ENCODE measurements at places on chromosomes 5 and 9.

DNA sequence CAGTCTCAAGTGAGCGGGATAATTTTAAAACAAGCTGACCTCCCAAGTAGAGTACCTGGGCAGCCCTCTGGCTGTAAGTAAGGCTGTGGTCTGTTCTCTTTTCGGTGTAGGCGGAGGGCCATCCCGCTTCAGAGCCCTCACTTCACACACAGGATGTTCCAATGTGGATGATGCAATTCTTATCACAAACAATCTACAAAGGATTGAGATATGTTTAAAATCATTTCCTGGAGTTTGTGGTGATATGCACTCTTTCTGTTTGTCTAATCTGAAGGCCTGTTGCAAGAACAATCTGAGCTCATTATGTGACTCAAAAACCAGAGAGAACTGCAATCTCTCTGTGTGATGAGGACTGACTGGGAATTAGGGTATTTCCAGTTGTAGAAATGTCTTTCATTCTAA, 42.5 kb downstream of the ITGA2 start:
- peak; percentile 14 for DNase-seq

DNA sequence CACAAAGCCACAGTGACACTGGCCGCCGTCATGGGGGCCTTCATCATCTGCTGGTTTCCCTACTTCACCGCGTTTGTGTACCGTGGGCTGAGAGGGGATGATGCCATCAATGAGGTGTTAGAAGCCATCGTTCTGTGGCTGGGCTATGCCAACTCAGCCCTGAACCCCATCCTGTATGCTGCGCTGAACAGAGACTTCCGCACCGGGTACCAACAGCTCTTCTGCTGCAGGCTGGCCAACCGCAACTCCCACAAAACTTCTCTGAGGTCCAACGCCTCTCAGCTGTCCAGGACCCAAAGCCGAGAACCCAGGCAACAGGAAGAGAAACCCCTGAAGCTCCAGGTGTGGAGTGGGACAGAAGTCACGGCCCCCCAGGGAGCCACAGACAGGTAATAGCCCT, 26.1 kb downstream of the HRH2 start:
- no peak for DNase-seq

GRCh38 chr5:93385655-93386054, 195.4 kb downstream of the NR2F1-AS1 start:
- DNase-seq: no peak

DNA sequence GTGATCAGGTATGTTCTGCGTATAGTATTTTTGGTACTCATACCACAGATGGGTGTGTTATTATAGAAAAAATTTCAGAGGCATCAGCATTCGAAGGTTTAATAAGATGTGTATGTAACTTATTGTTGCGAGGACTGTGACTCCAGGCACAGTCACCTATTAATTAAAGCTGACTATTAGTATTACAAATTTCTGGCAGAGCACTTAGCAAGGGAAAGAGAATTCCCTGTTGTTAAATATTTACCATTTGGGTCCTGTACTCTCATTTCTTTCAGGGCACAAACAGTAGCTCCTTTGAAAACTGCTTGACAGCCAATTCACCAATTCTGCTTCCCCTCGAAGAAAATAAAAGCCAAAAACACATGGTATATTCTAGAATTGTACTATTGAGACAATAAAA, 653.8 kb downstream of the ELAVL2 start:
- DNase-seq: no peak

- DNase-seq: no peak
These were observed 7.9 kb upstream of the JADE2 start for GRCh38 chr5:134517553-134517952.

- DNase-seq: no peak
These were observed 529.2 kb downstream of the EBF1 start for GRCh38 chr5:158570502-158570901.

DNA sequence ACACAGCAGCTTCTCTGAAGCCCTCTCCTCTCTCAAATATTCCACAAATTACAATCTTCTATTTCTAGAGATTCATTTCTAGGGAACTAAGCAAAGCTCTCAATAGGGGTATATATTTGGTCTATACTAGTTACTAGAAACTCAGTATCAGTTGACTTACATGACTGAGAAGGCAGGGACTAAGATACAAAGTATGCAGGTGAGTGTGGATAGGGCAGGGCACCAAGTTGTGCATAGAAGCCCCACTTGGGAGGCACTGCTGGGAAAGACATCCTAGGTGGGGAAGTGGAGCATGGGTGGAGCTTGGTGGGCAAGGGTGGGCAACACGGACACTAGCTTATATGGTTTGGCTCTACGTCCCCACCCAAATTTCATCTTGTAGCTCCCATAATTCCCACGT, 148.1 kb upstream of the RASA1 start:
- DNase-seq: no peak

GRCh38 chr9:93064392-93065134, 6.1 kb downstream of the SUSD3 start:
- peak; percentile 89 for DNase-seq

GRCh38 chr5:166063261-166063660, 2228.2 kb upstream of the WWC1 start:
- DNase-seq: no peak

DNA sequence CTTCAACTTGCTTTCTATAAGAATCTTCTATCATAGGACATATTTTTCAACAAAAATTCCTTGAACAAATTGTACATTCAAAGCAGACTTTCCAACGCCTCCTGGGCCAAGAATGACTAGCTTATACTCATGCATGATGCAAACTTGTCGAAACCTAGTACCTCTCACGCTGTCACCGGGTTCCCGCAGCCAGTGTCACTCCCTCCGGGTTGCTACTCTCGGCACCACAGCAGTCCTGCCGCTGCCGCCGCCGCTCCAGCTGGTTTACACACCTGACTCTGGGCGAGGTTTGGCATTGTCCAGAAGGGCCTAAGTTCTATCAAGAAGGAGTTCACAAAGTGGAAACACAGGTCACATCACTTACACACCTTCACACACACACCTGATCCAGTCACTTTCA, 244.4 kb downstream of the ADAMTSL1 start:
- DNase-seq: no peak

DNA sequence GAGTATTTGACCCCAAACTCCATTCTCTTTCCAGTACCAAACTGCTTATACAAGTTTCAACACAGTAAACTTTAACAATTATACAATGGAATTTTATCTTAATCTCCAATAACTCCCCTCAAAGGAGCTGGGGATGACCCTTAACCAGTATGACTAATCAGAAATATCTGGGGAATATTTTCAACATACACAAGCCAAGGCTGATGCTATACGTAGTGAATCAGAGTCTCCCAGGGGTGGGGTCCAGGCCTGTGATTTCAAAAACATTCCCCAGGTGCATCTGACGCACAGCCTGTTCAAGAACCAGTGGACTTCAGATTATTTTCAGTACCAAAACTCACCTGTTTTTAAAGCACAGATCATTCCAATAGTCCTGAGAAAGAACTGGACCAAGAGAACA, 11.8 kb upstream of the SEMA5A start:
- DNase-seq: no peak

Measured in SJCRH30 (cell line).